ENCODE measurements at places on chromosomes 3 and 15.

- DNase-seq: no peak
Measured at GRCh38 chr3:72862314-72863090, 14.3 kb upstream of the SHQ1 start.

DNA sequence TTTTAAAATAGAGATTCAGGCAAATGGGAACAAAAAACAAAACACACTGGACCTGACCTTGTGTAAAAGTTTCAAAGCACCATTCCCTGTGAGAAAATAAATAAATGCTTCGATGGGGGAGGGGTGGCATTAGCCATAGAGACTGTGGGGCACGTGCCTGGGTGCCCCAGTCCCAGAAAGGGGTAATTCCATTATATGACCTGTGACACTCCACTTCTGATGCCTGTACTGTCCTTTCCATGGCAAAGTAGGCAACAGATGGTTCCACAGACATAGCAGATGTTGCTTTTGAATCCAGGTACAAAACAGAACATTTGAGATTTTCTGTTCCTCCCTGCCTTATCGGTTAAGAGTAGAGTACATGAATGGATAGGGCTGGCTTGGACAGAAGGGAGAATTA is 3.9 kb downstream of the PHLDB2 start:
- DNase-seq: no peak

GRCh38 chr15:100696452-100696851 is 94.1 kb downstream of the ASB7 start:
- no peak for DNase-seq

DNA sequence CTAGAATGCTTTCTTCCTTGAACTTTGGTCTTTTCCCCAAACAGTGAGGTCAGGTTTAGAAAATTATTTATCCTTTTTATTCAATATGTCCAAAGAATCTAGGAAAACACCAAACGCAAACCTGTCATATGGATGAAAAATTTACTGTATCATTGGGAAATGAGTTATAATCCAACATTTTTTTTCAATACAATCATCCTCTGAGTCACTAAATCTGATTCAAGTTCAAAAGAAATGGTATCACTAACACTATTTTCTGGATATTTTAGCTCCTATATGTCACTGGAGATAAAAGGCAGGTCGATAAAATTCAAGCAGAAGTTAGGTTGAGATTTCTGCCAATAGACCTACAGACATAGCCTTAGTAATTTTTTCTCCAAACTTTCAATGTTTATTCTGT is 591.6 kb upstream of the AGTR1 start:
- no peak for DNase-seq

GRCh38 chr3:190911382-190911781 is 48.9 kb upstream of the GMNC start:
- no peak for DNase-seq

GRCh38 chr3:18556001-18556408 is 130.9 kb upstream of the SATB1 start:
- no peak for DNase-seq

All from neural crest cell (in vitro differentiated cells).